ENCODE measurements at places on chromosomes 2 and 18. TPM values are rescaled to one million over a fixed set of nuclear protein-coding genes. Genes with fewer than 3 reads are reported as not detected.

Gene PRSS56
- total RNA-seq: not detected

GRCh38 chr18:75321431-75321830, 106.1 kb downstream of the SMIM21 start:
- no peaks in the 10 kb centered on the region for H3K4me1 ChIP-seq
- H3K27ac ChIP-seq: no peak overlapping the region
- no peak overlapping the region for H3K4me3 ChIP-seq
- no peaks in the 10 kb centered on the region for H3K36me3 ChIP-seq

Gene GCA
- total RNA-seq: 22.5 TPM

Gene FBXO15
- not detected for total RNA-seq

DNA sequence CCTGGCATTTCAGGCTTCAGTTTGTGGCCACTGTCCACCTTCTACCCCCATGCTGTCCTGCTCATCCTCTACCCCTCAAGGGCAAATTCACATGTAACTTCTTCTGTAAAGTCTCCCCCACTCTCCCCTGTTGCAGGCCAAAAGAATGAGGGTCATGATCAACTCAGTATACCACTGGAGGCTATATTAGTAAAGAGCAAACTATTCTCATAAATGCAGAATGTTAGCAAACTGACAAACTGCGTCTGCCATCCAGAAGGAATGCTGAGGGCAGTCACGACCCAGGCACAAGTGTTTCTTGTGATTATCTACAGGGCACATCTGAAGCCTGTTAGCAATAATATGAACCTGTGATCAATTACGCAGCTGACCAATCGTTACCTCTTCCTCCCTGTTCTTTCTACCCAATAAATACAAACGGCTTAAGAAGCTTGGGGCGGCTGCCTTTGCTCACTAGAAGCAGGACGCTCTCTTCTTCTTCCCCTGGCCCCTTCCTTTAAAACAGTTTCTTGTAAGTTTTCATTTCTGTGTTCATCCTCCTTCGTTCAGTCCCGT, 58.3 kb downstream of the SEPTIN10 start:
- H3K4me3 ChIP-seq: no peak overlapping the region
- peaks cover 15% of the 10 kb centered on the region for H3K36me3 ChIP-seq
- H3K27me3 ChIP-seq: no peaks in the 10 kb centered on the region
- peaks cover 3% of the 10 kb centered on the region for H3K4me1 ChIP-seq

Gene COL4A3
- total RNA-seq: 36.7 TPM
